NCI-H345 (cell line): ENCODE measurements at places on chromosomes 6 and 20.

GRCh38 chr6:1226277-1227099 lies 85.4 kb upstream of the FOXQ1 start:
- DNase-seq: no peak

GRCh38 chr20:64140061-64140931 lies 24.0 kb upstream of the MYT1 start:
- no peak for DNase-seq

- DNase-seq: no peak
These were observed 39.9 kb downstream of the EDN3 start for GRCh38 chr20:59340201-59340885.

- DNase-seq: peak; percentile 73
These were observed 14.6 kb upstream of the SYNJ2 start for GRCh38 chr6:157967020-157967419.

DNA sequence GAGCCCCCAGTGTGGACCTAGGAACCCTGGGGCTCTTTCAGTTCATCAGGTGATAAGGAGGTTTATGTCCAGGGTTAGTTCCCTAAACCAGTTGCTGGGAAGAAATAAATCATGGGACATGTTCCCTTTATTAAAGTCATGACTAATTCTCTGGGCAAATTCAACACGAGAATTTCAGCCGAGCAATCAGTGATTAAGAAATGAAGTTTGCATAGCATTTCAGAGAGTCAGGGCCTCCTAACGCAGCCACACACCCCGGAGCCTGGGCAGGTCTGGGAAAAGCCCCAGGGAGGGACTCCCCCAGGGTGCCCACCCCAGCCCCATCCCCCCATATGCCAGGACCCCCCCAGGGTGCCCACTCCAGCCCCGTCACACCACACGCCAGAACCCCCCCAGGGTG lies 20.1 kb downstream of the SLCO4A1 start:
- DNase-seq: no peak
